ENCODE measurements at places on chromosomes 2 and 18. TPM values are rescaled to one million over a fixed set of nuclear protein-coding genes. Genes with fewer than 3 reads are reported as not detected.

The RAB6C gene
- total RNA-seq, result 0.11 TPM

The TRPM8 gene
- total RNA-seq, result not detected

The CPLX4 gene
- total RNA-seq, result not detected

The RNF144A gene
- total RNA-seq, result 28.5 TPM

The SCN2A gene
- 5.3 TPM for total RNA-seq

The SNORC gene
- 0.48 TPM for total RNA-seq

The SDC1 gene
- 87.1 TPM for total RNA-seq

The IL1R1 gene
- 34.9 TPM for total RNA-seq

The MYOM1 gene
- 41.9 TPM for total RNA-seq

The ZNF513 gene
- 6.1 TPM for total RNA-seq

The NAPG gene
- 80.3 TPM for total RNA-seq

The SNTG2 gene
- 0.69 TPM for total RNA-seq

The ZAP70 gene
- 1.9 TPM for total RNA-seq

The RFX8 gene
- total RNA-seq, result 0.69 TPM

The CCDC85A gene
- 7.1 TPM for total RNA-seq

The TUBA3E gene
- total RNA-seq, result not detected

The EFR3B gene
- total RNA-seq, result 3.8 TPM

The TRMT61B gene
- total RNA-seq, result 22.6 TPM

The SPHKAP gene
- total RNA-seq, result 1.1 TPM

The GRHL1 gene
- total RNA-seq, result 15.9 TPM

Measured in urinary bladder (tissue), 4 donors.